ENCODE measurements at places on chromosomes 13 and 19.

GRCh38 chr13:25372284-25373081 lies 709 bp downstream of the ATP8A2 start:
- no peak for DNase-seq

DNA sequence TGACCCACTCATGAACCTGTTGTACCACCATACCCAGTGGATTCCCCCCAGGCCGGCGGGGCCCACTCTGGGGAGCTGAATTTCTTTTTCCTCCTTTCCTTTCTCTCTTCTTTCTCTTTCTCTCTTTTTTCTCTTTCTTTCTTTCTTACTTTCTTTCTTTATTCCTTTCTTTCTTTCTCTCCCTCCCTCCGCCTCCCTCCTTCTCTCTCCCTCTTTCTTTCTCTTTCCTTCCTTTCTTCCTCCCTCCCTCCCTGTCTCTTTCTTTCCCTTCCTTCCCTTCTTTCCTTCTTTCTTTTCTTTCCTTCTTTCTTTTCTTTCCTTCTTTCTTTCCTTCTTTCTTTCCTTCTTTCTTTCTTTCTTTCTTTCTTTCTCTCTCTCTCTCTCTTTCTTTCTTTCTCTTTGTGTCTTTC lies 327.7 kb downstream of the ZNF536 start:
- no peak for DNase-seq

DNA sequence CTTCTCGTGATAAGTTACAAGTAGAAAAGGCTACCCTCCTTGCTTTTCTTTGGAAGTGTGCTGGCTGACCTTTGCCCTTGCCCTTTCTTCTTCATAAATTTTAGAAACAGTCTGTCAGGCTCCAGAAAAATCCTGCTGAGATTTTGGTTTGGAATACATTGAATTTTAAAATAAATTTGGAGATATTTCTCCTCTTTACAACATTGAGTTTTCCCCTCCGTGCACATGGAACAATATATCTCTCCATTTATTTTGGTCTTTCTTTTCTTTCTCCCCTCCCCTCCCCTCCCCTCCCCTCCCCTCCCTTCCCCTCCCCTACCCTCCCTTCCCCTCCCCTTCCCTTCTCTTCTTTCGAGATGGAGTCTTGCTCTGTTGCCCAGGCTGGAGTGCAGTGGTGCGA lies 8.6 kb downstream of the KLK4 start:
- DNase-seq = no peak

GRCh38 chr19:50983625-50984292 lies at the start of gene KLK7:
Gene KLK7 (minus strand): TSS chr19:50983917. CDS start chr19:50982399, 1,518 bp downstream.
- no peak for DNase-seq

DNA sequence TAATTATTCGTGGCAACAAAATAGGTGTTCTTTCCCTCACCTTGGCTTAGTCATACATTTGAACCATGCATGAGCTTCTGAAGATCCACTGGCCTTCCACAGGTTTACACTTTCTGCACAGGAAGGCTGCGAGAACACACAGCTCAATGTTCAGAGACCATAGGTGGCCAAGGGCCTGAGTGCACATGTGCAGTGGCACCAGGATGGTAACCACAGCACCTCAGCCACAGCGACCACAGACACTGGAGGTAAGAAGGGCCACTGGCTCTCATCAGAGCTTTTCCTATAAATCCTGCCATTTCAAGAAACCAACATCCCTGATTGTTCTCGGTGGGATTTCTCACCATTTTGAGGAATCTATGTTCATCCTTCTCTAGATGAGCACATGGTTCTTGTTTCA lies 1.6 kb downstream of the DCLK1 start:
- no peak for DNase-seq

GRCh38 chr19:40143612-40144011 lies 47.6 kb upstream of the MAP3K10 start:
- no peak for DNase-seq

DNA sequence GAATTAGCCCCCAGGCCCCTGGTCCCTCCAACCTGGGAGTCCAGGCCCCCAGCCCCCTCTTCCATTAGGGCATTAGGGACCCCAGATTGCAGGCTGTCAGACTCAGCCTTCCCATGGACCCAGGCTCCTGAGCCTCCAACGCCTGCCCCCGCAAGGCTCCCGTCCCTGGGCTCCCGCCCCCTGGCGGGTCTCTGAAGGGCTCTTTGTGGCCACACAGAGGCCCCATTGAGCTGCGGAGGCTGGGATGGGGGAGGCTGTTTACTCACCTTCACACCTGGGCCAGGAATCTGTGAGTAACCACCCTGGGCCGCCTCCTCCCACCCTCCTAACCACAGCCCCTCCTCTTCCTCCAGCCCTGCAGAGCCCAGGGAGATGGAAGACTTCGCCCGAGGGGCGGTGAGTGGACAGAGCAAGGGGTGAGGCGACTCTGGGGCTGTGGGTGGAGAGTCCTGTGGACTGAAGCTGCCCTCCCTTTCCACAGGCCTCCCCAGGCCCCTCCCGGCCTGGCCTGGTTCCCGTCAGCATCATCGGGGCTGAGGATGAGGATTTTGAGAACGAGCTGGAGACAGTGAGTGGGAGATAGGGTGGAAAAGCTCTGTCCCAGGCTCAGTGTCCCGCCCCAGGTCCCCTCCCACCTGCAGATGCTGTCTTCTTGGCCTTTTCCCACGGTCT lies 4.9 kb downstream of the ARHGEF1 start:
- DNase-seq = peak; percentile 72

DNA sequence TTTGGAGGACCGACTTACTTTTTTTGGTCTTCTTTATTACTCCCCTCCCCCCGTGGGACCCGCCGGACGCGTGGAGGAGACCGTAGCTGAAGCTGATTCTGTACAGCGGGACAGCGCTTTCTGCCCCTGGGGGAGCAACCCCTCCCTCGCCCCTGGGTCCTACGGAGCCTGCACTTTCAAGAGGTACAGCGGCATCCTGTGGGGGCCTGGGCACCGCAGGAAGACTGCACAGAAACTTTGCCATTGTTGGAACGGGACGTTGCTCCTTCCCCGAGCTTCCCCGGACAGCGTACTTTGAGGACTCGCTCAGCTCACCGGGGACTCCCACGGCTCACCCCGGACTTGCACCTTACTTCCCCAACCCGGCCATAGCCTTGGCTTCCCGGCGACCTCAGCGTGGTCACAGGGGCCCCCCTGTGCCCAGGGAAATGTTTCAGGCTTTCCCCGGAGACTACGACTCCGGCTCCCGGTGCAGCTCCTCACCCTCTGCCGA lies 409 bp downstream of the FOSB start:
- no peak for DNase-seq

GRCh38 chr13:37997641-37998040 lies 128.1 kb upstream of the TRPC4 start:
- no peak for DNase-seq

GRCh38 chr13:95254339-95254738 lies 46.9 kb downstream of the ABCC4 start:
- DNase-seq = no peak

DNA sequence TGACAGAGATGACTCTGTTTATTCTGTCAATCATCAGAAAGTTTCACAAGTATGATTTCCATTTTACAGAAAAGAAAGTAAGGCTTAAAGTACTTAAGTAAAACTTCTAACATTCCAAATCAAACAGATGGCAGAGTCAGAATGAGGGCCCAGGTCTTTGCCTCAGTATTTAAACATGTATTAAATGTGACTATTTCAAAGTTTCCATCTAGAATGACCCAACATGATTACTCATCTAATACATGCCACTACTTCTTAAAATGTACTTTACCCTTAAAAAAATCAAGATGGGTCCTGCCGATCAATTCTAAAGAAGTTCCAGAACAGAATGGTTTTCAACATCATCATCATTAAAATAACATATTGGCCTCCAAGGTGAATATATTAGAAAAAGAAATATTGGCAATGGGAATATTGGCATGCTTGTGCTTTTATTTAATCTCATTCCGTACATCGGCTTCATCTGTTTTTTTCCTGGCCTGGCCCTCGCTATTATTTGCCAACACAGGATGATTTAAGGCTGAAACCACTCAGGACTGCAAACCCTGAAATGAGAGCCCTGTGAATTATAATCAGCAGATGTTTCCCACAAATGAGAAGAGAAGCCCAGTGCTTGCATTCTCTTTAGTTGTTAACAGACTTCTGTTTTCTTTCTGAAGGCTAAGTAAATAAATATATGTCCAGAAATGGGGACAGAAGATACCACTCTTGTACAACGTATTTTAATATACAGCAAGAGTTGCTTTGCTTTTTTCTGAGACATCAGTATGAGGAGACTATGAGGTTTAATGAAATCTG lies 340.0 kb downstream of the DNAJC15 start:
- DNase-seq = no peak

GRCh38 chr13:114166381-114167131 lies 12.5 kb upstream of the CFAP97D2 start:
- no peak for DNase-seq

GRCh38 chr13:24995225-24995804 lies 100.6 kb upstream of the PABPC3 start:
- peak; percentile 15 for DNase-seq

- no peak for DNase-seq
These were observed 8.9 kb downstream of the CEBPA start for GRCh38 chr19:33293255-33294057.

GRCh38 chr13:78309497-78310180 lies 293.7 kb downstream of the POU4F1 start:
- no peak for DNase-seq

DNA sequence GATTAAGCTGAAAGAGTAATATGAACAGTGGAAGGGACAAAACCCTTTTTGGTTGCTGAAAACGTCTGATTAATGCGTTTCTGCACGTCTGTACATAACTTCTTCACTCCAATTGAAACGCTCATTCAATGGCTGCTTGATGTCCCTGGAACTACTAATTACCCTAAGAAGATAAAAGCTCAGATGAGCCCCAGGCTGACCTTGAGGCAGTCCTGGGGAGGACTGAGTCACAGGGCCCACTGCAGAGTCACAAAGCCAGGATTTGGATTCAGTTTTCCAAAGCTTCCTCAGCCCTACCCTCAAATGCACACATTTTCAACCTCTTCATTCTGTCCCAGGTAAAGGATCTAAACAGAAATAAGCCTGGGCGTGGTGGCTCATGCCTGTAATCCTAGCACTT lies 75.0 kb upstream of the FLT1 start:
- DNase-seq = no peak

GRCh38 chr13:67742478-67742877 lies 512.3 kb upstream of the PCDH9 start:
- no peak for DNase-seq

DNA sequence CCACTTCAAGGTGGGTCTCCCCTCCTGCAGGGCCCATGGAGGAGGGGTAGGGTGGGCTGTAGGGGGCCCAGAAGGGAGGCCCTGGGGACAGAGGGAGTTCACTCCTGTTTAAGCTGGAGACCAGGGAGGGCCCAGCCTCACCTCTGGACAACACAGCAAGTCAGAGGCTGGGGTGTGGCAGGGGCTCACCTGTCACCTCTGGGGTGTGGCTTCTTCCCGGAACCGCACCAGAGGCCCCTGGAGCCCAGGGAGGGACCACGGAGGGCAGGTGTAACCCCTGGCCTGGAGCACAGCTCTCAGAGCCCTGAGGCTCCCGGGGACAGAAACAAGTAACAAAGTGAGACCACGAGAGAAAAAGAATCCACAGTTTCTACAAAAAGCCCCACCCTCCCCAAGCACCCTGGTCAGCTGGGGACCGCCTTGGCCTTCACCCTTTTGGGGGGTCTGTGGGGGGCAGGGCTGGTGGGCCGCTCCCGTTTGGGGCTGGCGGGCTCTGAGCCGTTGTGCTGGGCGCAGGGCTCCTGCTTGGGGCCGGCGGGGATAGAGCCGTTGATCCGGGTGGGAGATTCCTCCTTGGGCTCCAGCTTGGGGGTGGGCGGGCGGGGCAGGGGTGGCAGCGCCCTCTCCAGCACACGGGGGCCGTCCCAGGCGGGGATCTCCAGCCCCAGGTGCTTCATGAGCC lies 8.0 kb downstream of the SIRT6 start:
- no peak for DNase-seq

DNA sequence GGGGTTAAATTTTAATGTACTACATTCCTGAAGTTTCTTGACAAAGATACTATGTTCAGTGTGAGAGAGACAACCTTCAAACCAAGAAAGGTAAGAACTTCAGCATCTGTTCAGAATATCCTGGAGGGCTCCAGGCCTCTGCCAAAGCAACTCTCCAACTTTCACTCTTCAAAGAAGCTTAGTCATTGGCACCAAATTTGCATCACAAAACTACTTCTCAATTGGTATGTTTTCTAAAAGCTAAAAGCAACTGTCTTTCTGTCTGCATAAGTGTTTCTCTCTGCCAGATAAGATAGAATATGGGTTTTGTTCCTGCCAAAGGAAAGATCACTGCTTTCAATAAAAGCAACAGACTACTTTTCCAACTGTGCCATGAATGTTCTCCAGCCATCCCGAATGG lies 187.4 kb downstream of the SUCLA2 start:
- no peak for DNase-seq

DNA sequence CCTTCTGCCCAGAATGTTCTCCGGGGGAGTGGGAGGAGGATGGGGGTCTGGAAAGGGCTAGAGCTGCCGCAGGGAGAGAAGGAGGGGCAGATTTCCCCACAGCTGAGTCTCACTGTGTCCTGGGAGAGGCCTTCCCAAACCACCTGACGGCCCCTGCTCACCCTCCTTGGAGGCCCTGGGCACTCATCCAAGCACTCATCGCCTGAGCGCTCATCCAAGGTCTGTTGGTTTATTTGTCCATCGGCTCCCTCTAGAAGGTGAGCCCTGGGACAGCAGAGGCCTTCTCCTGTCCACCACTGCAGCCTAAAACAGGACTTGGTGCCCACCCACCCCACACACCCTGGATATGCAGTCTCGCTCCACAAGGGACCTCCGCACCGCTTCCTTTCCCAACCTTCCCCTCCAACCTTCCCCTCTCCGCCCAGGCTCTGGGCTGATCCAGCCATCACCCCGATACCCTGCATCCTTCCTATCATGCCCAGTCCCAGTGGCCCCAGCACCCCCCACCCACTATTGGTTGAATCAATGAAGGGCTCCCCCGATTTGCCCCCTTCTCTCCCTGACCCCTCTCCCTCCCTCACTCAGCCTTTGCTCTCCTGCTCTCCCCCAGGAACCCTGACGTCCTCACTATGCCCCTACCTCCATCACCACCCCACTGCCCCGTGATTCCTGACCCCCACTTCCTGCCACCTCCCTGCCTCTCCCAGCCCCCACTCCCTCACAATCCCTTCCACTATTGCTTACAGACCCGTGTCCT lies 1.7 kb downstream of the UBXN6 start:
- no peak for DNase-seq

GRCh38 chr19:52566121-52566520 lies 4.0 kb upstream of the ZNF701 start:
- DNase-seq = no peak

DNA sequence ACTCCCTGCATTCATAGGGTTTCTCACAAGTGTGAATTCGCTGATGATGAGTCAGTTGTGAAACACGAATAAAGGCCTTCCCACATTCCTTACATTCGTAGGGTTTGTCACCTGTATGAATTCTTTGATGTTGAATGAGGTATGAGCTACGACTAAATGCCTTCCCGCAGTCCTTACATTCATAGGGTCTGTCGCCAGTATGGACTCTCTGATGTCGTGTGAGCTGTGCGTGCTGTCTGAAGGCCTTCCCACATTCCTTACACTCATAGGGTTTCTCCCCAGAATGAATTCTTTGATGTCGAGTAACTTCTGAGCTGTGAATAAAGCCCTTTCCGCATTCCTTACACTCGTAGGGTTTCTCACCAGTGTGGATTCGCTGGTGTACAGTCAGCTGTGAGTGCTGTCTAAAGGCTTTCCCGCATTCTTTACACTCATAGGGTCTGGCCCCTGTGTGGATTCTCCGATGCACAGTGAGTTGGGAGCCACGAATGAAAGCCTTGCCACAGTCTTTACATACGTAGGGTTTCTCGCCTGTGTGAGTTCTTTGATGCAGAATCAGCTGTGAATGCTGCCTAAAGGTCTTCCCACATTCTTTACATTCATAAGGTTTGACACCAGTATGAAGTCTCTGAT lies 30.5 kb upstream of the COX7A1 start:
- no peak for DNase-seq

- no peak for DNase-seq
These were observed 7.4 kb downstream of the ETHE1 start for GRCh38 chr19:43519436-43520088.
